ENCODE measurements at places on chromosomes 6 and 20.

DNA sequence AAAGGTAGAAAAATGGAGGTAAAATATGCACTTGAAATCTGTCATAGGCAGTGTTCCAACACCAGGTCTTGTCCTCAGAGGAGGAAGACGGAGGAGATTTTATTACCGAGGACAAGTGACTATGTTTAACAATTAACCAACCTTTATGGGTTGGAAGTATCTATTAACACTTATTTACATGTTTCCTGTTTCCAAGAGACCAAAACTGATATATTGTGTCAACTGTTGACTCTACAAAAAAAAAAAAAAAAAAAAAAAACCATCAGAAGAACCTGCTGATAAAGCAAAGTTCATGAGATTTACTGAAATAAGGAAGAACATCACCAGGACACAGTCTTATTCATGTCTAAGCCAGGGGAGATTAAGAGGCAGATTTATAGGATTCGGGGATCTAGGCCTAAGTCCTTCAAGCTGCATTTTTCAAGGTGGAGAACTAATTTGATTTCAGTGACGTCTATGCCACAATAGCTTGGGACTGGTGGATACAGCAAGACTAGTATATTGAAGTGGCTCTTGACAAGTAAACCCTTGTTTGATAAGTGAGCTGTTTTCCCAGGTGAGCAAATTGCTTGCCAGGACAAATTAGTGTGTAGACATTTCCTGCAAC, 126.6 kb upstream of the NAA20 start:
- peak; percentile 51 for DNase-seq

DNA sequence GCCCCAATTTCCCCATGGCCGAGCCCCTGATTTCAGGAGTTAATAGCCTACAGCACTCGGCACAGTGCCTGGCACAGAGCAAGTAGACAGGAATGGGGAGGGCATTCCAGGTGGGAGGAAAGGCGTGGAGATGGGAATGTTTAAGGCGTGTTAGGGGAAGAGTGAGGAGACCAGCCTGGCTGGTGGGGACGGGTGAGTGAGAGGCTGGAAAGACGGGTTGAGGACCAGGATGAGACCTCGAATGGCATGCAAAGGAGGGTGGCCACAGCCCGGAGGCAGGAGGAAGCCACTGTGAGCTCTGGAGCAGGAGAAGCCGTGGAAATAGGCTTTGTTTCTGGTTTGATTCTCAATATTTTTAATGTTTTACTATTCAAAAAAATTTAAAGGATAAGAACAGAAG, 49.5 kb downstream of the CEBPB start:
- DNase-seq: no peak

GRCh38 chr6:145539831-145540230, 195.5 kb downstream of the EPM2A start:
- DNase-seq: no peak

- DNase-seq: no peak
Measured at GRCh38 chr6:84547341-84547801, 217.0 kb downstream of the TBX18 start.

- DNase-seq: no peak
Measured at GRCh38 chr6:16045238-16045637, 83.6 kb upstream of the MYLIP start.

- no peak for DNase-seq
Measured at GRCh38 chr20:21315138-21315537, 12.0 kb downstream of the XRN2 start.
